Liver (tissue), 10 donors: ENCODE measurements at places on chromosomes 3 and 15.
A peak's percentile ranks its signal among the peaks of the same experiment; 100 is the strongest.

GRCh38 chr15:25850154-25851111 lies 12.7 kb downstream of the ATP10A start:
- H3K27me3 ChIP-seq: no peaks in the 10 kb centered on the region
- H3K4me3 ChIP-seq: peak overlapping the region; percentile 8
- no peaks in the 10 kb centered on the region for H3K4me1 ChIP-seq

- H3K27ac ChIP-seq: no peak overlapping the region
- H3K27me3 ChIP-seq: no peaks in the 10 kb centered on the region
- no peak for DNase-seq
- no peaks in the 10 kb centered on the region for H3K4me1 ChIP-seq
- H3K36me3 ChIP-seq: peaks cover 25% of the 10 kb centered on the region
Observed at GRCh38 chr3:47411696-47412452, 31.1 kb downstream of the PTPN23 start.

DNA sequence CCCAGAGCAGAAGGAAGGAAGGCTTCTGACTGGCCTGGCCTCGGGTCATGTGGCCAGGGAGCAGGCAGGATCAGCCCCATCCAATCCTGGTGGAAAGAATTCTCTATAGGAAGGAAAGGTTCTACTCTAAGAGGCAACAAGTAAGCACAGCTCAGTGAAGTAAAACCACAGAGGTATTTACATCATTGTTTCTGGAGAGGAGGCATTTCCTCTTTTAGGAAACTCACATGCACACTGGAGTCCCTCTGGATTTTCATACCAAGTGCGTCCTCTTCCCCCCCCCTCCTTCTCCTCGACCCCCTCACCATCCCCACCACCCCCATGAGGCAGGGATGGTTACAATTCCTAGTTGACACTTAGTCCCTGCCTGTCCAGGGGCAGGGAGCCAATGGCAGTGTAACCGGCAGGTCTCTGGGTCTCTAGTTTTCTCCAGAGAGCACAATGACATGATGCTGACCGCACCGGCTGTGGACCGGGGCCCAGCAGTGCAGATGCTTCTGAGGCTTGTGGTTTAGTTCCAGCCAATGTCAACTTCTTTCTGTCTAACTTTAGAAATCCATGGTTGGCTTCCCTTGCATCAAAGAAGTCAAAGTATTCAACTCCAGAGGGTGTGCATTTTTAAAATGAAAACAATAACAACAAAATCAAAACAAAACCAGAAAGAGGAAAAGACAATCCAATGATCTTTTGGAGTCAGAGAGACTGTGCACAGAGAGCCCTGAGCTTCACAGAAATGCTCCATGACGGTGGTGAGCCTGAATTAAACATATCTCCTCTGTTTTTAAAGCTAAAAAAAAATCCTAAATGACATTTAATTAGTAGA lies 230.3 kb upstream of the TLE3 start:
- no peak overlapping the region for H3K4me3 ChIP-seq
- no peak for DNase-seq
- H3K27me3 ChIP-seq: no peaks in the 10 kb centered on the region
- no peaks in the 10 kb centered on the region for H3K4me1 ChIP-seq
- H3K27ac ChIP-seq: no peak overlapping the region

- H3K27me3 ChIP-seq: no peaks in the 10 kb centered on the region
- peak overlapping the region; percentile 52 for H3K4me3 ChIP-seq
- DNase-seq: no peak
- peaks cover 42% of the 10 kb centered on the region for H3K4me1 ChIP-seq
Observed at GRCh38 chr15:85580879-85581278, 200.5 kb downstream of the AKAP13 start.

GRCh38 chr15:31086344-31086743 lies 15.2 kb downstream of the TRPM1 start:
- no peak overlapping the region for H3K4me3 ChIP-seq
- no peaks in the 10 kb centered on the region for H3K27me3 ChIP-seq
- no peak overlapping the region for H3K27ac ChIP-seq
- H3K4me1 ChIP-seq: peaks cover 9% of the 10 kb centered on the region
- DNase-seq: no peak
